Karpas-422 (cell line): ENCODE measurements at places on chromosomes 7 and 10. TPM values are rescaled to one million over a fixed set of nuclear protein-coding genes. Genes with fewer than 3 reads are reported as not detected.

Gene STAG3
- 8.1 and 22.1 TPM in 2 replicates for total RNA-seq

Gene FGFBP3
- total RNA-seq, result 0.22 and 0.71 TPM in 2 replicates

Gene FKBP6
- total RNA-seq, result not detected in 2 replicates

Gene PAX2
- total RNA-seq, result not detected in 2 replicates

Gene PRKCQ
- total RNA-seq, result not detected in 2 replicates

Gene TEX47
- total RNA-seq, result not detected in 2 replicates

Gene DDC
- total RNA-seq, result not detected in 2 replicates

Gene OR6V1
- not detected in 2 replicates for total RNA-seq

Gene C7orf57
- not detected in 2 replicates for total RNA-seq

Gene OPALIN
- total RNA-seq, result not detected in 2 replicates

Gene CCDC7
- total RNA-seq, result 8.9 and 19.7 TPM in 2 replicates

Gene GIMAP6
- not detected in 2 replicates for total RNA-seq

Gene OR2A25
- not detected in 2 replicates for total RNA-seq

Gene DOCK1
- total RNA-seq, result not detected in 2 replicates

Gene MYH16
- not detected in 2 replicates for total RNA-seq

Gene HOXA6
- total RNA-seq, result 3.4 and 8.4 TPM in 2 replicates

Gene ELAPOR2
- total RNA-seq, result 9.7 and 26.9 TPM in 2 replicates

Gene PPP1R17
- 0.22 and 7.9 TPM in 2 replicates for total RNA-seq

Gene PCDH15
- total RNA-seq, result not detected in 2 replicates

Gene VSTM2A
- not detected in 2 replicates for total RNA-seq

Gene MYO1G
- total RNA-seq, result 62.4 and 130 TPM in 2 replicates

Gene ASZ1
- not detected in 2 replicates for total RNA-seq
